Right hindlimb (tissue), 1 donor: ENCODE measurements at places on chromosomes 16 and 17.

- peak; percentile 78 for DNase-seq
These were observed 13.7 kb downstream of the SYCE1L start for GRCh38 chr16:77212741-77213541.

GRCh38 chr17:55356434-55357328, 65.0 kb downstream of the MMD start:
- peak; percentile 44 for DNase-seq

DNA sequence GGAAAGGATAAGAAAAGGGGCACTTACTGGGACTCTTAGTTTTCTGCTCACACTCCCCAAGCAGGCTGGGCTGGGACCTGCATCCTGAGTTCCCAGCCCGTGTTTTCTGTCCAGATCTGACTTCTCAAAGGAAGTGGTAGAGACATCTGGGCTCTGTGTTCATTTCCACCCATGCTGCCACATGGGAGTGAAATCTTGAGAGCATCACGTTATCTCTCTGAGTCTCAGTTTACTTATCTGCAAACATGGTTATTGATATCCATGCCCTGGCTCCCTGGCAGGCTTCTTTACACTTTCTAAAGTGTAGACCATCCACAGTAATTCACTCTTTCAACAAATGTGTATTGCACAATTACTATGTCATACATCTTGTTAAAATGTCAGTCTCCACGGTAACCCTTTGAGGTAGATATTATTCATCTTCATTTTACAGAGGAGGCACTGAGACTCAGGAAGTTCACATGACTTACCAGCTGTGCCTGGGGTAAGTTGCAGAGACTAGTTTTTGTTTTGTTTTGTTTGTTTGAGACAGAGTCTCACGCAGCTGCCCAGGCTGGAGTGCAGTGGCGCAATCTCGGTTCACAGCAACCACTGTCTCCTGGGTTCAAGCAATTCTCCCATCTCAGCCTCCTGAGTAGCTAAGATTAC, 3.4 kb downstream of the ZNF688 start:
- no peak for DNase-seq

DNA sequence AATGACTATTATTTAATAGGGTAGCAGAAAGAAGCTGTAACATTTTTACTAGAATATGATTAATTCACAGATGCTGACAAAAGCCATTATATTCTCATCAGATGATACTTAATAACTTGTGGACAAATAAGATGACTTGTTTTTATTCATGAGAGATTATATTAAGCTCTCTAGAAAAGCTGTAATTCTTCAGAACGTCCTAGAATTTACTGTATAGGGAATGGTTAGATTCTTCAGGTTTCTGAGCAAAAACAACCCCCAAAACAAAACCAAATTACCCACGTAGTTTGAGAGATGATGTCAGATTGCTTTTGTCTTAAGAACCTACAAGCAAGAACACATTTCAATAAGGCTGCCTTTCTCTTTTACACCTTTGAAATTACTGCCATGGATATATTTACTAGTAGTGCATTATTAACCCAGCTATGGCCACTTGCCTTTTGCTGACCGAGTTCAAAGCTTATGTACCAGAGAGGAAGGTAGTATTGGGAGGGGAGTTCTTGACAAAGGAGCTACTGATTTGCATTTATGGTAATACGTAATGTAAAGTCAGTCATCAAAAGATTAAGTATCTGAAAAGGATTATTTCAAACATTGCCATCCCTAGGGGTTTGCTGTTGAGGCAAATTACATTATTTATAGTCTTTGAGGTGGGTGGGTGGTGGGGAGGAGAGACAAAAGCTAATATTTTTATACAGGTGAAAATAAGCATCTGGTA, 51.7 kb downstream of the NLK start:
- DNase-seq, result no peak

DNA sequence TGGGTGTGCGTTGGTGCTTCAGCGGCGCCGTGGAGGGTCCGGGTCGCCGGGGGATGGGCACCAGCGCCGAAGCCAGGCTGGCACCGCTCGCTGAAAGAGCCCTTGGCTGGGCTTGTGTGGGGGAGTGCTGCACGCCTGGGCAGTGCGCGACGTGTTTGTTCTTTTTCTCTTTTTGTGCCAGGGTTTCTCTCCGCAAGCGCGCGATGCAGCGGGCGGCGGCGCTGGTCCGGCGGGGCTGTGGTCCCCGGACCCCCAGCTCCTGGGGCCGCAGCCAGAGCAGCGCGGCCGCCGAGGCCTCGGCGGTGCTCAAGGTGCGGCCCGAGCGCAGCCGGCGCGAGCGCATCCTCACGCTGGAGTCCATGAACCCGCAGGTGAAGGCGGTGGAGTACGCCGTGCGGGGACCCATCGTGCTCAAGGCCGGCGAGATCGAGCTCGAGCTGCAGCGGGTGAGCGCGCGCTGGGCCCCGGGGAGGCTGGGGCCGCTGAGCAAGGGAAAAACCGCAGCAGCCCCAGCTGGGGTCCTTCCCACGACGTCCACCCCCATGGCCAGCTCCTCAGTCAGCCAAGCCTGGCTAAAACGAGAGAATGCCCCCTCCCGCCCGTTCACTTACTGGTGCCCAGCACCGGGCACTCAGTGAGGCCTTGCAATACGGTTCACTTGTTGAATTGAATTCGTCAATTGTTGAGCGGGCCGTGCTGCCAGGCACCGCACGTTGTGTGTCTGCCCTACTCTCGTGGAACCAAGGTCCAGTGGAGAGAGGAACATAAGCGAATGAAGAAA, 541 bp downstream of the GPT2 start:
- DNase-seq, result peak; percentile 42

DNA sequence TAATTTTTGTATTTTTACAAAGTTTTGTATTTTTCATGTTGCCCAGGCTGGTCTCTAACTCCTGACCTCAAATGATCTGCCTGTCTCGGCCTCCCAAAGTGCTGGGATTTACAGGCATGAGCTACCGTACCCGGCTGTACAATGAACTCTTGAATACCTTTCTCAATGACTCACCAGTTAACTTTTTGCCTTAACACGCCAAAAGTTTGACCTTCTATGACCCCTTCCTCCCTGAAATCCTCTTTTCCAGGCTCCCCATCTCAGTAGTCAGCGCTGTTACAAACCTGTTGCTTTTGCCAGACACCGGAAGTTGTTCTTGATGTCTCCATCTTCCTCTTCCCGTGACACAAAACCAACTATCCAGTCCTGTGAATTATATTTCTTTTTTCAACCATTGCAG, 158.1 kb upstream of the ASIC2 start:
- DNase-seq, result no peak

GRCh38 chr17:51585514-51586104, 325.3 kb downstream of the UTP18 start:
- no peak for DNase-seq

DNA sequence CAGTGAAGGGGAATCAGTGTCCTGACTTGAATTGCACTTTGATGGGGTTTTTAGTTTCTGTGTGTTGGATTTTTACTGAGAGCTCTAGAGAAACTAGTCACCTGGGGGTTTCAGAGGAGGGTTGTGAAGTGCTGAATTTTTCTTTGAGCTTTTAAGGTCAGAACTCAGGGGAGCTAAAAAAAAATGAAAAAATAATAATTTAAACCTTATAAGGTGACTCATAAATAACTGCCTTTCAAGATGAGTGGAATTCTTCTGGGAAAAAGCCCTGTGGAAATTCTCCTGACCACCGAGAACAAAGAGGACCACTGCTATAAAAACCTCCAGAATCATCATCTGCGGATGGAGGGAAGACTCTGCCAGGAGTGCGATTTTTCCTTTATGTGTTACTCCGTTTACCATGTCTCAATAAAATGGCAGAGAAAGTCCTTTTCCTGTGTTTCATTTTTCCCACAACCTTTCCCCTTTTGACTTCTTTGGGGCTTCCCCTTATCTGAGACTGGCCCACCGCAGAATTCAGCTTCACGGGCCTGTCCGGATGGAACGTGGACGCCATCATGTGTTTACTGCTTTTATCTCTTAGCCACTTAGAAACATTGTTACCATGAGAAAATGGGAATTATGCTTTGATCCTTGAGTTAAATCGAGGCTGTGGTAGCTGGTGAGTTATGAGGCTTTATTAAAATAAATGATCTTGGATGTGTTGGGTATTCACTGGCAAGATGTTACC, 39.7 kb downstream of the RPTOR start:
- DNase-seq, result no peak

DNA sequence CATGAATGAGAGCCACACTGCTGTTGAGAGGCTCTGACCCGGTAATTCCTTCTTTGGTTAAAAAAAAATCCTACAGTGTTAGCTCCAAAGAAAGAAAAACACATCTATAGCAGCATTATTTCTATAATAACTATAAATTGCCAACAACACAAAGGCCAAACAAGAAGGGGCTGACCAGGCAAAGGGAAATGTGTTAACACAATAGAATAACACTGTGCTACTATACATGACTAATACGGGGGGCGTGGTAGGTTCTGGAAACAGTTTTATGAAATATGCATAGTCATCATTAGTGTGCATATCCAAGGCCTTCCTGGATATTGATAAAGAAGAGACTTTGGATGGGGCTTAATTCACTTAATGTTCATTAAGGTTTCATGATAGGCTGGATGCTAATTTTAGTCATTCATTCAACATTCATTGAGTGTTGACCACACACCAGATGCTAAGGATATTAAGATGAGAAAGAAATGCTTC, 50.0 kb upstream of the CCL1 start:
- no peak for DNase-seq

GRCh38 chr17:6496640-6497441, 52.6 kb downstream of the PIMREG start:
- DNase-seq, result peak; percentile 36

DNA sequence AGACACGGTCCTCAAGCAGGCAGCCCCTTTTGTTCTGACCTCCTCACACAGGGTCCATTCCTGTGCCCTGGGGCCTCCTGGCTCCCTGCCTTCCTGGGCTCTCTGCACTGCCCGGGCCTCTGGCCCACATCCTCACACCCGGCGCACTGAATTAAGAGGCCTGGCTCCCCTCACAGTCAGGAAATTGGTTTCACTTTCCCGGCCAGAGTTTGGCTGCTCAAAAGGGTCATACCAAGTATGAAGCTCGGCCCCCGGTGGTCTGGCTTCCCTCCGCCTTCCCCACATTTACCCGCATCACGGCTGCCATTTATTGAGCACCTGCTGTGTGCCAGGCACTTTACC, 220.0 kb downstream of the NTN1 start:
- peak; percentile 86 for DNase-seq

DNA sequence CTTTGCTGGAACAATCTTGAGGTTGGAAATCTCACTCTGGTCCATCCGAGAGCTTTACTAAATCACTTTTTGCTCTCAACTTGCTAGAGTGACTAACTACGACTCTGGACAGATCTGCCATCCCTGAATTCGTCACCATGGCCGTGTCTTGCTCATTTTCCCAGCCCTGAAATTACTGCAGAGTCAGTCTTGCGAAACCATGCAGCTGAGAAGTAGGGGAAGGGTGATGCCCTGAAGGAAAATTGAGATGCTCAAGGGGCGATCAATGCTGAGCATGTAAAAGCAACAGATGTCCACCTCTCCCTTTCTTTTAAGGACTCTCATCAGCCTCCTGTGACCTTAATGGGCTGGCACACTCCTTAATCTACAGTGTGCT, 18.8 kb downstream of the PCTP start:
- DNase-seq, result no peak

DNA sequence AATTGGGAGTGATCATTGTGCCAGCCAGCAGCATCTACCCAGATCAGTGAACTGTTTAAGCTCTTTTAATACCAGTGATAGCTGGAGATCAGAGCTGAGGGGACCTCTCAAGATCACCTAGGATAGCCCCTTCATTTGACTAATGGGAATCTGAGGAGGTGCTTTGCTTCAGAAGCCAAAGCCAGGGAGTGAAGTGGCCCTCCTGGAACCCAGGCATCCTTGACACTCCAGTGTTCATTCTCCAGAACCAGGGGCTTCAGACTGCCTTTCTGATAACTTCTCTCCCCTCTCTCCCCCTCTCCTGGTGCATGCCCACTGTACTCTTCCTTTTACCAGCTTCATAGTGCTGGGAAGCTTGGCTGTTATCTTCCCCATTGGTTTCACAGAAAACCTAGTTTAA, 48.0 kb upstream of the SLC12A3 start:
- no peak for DNase-seq

DNA sequence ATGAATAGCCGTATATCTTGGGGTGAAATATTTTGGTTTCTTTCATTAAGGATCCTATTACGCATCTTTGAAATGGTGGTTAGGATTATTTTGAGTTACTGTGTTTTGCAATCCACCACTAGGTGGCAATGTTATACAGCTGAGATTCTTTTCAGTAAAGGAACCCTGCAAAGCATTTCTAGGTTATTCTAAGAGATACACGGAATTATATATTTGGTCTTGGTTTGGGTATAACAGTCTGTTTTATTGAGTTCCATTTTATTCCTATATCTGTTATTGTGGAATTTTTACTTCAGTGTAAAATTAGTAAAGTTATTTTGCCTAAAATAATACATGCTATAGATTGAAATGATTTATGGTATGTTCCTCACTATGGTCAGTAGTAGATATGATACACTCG, 62.9 kb upstream of the CPHXL start:
- no peak for DNase-seq

- DNase-seq, result no peak
These were observed 25.1 kb upstream of the SUPT4H1 start for GRCh38 chr17:58377093-58377601.

DNA sequence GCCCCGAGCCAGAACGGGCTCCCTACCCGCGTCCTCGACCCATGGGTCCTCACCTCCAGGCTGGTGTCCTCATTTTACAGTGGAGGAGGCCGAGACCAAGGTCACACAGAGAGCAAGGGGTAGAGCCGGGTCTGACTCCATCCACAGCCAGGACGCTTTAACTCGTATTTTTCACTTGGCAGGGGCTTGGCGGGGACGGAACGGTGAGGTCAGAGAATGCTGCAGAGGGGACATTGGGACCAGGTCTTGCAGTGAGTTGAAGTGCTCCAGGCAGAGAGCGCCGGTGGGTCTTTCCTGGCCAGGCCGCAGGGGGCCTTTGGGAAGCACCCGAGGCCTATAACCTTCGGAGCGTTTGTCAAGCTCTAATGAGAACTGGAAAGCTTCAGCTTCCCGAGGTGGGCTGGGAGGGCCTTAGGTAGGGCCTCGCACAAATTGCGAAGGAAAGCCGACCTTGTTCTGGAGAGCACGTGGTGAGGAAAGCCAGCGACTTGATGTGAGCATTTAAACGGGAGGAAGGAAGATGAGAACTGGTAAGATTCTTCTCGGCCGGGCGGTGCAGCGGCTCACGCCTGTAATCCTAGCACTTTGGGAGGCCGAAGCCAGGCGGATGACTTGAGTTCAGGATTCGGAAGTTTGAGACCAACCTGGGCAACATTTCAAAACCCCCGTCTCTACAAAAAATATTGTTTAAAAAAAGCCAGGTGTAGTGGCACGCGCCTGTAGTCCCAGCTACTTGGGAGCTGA, 908 bp upstream of the CLUH start:
- no peak for DNase-seq

- DNase-seq, result no peak
These were observed 18.7 kb downstream of the VAT1L start for GRCh38 chr16:77807021-77807420.

DNA sequence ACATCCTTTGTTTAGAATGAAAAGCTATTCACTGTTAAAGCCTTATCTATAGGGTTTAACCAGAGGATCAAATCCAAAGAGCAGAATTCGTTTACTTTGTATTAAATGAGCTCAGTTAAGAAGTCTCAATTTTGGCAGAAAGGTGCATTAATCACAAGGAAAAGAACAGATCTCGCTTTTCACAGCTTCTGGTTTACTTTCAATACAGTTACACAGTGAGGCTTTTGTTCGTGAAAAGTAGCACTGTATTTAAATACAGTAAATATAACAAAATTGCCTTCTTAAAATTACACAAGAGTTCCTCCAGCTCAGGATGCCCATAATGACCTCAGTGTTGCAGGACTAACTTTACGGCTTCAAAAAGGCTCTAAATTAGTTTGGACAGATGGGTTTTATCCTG, 669.1 kb upstream of the SALL1 start:
- no peak for DNase-seq

GRCh38 chr17:30550512-30551273, 73.5 kb downstream of the GOSR1 start:
- no peak for DNase-seq
